ENCODE measurements at places on chromosomes 2 and 18.

DNA sequence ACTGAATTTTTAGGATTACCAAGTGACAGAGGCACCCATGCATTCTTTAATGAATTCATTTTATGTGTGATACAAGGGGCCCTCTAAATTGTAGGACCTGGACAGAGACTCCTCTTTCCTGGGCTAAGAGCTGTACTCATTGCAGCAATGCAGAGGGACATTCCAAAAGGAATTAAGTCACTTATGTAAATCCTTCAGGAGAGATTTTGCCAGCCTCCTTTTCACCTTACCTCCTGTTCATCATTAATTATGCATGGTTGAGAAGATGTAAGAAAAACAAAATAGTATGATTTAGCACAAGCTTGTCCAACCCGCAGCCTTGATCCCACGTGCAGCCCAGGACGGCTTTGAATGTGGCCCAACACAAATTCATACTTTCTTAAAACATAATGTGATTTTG is 84.5 kb upstream of the TANK start:
- DNase-seq = no peak

DNA sequence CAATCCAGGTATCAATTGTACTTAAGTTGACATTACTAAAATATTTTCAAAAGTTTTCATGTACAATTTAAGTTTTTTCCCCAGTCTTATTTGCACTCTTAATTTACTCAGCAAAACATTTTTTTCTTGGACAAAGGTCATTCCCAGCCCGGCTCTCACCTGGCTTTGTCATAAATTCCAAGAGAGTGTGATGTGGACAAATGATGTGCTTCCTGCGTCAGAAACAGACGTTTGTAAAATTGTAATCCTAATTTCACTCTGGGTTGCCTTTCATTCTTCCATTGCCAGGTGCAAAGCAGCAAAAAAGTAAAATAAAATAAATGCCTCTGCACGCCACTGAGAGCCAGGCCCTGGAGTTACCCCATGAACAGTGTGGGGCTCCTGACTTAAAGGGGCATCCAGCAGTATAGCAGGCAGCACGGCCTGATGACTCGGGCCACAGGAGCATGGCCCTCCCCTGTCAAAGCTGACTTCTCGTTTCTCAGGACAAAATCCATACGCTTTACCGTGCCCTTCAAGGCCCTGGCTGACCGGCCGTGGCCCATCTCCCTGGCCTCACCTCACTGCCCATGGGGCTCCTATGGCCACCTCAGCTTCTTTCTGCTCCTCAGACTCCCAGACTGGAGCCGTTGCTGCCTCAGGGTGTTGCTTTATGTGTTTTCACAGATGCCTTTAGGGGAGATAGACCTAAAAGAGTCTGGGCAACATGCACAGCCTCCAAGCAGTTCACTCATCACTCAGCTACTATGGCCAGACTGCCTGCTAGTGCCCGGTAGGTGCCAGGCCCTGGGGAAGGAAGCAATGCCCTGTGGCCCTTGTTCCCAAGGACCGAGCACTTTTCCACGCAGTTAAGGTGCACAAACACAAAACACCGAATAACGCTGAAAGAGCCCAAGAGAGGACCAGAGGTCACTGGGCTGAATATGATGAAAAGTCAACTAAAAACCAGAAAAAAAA is 7.6 kb upstream of the TMEM185B start:
- no peak for DNase-seq

- no peak for DNase-seq
Measured at GRCh38 chr2:219290381-219291171, 11.4 kb downstream of the DNAJB2 start.

DNA sequence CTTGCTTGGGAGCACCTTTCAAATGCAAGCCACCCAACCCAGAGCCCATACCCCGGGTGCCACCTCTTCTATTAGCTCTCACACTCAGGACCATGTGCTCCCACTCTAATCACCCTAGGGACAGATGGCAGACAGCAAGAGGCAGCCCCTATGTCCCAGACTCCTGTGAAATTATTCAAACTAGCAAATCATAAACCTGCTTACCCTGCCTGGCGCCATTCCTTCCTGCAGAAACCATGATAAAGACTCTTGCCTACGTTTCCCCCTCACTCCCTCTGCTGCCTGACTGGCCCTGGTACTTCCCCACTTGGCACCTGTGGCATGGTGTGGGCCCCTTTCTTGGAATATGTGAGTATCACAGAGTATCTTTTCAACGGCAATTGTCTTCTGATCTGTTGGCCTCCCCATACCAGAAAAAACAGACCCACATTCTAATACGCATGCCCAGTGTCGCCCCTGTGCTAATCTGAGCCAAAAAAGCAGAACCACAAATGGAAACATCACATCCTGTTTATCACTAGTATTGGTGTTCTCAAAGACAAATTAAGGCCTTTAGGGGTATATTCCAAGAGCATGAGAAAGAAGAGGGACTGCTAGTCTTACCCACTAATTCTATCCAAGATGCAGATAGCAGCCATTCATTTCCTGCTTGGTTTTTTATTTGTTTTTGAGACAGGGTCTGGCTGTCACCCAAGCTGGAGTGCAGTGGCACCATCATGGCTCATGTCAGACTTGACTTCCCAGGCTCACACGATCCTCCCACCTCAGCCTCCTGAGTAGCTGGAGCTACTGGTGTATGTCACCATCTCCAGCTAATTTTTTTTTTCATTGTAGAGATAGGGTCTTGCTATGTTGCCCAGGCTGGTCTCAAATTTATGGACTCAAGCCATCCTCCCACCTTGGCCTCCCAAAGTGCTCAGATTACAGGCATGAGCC is 44.1 kb upstream of the TTC39C start:
- DNase-seq = peak; percentile 84

DNA sequence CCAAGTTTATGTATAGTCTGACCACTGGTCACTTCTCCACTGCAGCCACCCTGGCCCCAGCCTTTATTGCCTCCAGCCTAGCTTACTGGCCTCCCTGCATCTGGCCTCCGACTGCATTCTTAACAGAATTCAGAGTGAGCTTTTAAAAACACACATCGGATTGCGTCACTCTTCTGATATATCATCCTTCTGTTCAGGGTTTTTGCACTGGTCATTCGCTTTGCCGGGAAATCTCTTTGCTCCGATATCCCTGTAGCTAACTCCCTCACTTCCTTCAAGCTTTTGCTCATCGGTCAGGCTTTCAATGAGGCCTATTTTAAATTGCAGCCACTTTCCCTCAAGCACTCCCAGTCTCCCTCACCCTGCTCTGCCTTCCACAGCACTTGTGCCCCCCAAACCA is 101.6 kb upstream of the DLX2 start:
- no peak for DNase-seq

- DNase-seq = no peak
Measured at GRCh38 chr2:205665791-205666190, 16.5 kb upstream of the NRP2 start.

- peak; percentile 69 for DNase-seq
Measured at GRCh38 chr2:231687133-231687852, 21.0 kb upstream of the PTMA start.

DNA sequence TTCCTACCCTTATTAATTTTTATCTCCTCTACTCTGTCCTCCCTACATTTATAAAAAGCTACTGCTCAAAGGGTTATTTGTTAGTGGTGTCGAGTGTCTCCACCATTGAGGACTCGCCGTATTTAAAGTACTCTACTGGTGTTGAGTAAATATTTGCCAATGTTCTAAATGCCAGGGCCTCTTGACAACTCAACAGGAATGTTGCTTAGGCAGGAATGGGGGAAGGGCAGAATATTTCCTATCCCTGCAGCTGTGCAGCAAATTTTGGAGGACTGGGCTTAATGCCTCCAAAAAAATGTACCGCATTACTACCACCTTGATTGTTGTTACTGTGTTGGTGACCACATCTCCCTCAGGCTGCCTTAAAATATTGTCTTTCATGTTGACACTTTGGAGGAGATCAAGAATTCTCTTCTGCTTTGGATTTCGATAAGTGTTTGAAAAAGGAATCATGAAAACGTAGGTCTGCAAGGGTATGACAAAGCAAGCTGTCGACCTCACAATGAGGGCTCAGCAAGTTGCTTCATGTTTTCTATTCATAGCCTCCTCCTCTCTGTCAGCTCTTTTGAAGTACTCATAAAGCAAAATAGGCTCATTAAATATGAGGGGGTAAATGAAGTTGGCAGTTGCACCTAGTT is 84.3 kb downstream of the EFEMP1 start:
- no peak for DNase-seq

DNA sequence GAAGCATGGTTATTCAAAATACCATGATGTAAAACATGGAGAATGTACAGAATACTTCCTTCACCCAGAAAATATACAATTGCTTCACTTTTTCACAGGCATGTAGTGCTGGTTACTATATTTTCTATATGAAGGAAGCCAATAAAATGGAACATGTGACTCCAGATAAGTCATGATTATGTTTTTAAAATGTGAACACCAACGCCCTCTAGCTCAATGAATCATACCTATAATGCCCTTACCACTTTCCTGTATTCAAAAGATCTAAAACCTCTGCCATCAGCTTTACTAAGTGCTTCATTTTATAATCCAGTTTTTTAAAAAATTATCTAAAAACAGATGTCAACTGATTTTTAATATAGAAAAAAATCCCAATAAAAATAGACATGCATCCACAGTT is 59.9 kb downstream of the SMAD2 start:
- DNase-seq = no peak

DNA sequence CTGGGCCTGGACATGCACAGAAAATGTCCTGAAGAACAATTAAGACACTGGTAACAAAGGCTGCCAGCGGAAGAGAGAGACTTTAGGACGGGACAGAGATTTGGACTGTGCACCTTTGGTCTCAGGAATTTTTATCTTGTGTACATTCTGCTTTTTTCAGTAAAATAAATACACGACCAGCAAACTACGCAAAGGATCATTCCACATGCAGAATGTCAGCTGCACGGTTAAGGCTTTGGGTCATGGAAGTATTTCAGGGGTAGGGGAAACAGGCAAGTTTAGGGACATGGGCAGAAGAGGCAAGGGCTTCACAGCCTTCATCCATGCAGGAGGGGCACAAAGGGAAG is 11.5 kb downstream of the TMEM163 start:
- DNase-seq = no peak

- no peak for DNase-seq
Measured at GRCh38 chr2:37902991-37903390, 22.1 kb upstream of the RMDN2 start.

DNA sequence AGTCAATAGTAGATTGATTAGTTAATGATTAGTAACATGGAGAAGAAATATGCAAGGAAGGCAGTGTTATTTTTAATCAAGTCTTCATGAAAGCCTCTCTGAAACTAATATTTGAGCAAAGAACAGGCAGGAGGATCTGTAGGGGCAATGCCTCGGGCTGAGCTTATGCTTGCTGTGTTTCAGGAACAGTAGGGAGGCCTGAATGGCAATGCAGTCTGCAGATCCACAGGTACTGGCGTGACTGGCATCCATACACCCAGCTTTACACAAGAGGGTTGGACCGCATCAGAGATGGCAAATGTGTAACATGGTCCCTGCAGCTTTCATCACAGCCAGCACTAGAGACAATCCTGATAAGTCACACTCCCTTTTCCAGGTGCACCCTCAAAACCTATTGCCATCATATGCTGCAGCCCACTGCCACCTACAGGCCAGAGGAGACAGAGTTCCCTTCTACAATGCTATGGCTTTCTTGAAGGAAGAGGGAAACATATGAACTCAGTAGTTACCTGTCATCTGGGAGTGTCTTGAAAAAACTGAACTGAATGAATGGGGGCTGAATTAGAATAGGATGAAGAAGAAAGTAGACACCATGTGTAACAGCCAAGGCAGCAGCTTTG is 582.4 kb upstream of the RAB6C start:
- no peak for DNase-seq

- no peak for DNase-seq
Measured at GRCh38 chr2:8126783-8127182, 555.1 kb upstream of the ID2 start.

GRCh38 chr2:117169036-117169765 is 645.3 kb upstream of the DDX18 start:
- DNase-seq = no peak

DNA sequence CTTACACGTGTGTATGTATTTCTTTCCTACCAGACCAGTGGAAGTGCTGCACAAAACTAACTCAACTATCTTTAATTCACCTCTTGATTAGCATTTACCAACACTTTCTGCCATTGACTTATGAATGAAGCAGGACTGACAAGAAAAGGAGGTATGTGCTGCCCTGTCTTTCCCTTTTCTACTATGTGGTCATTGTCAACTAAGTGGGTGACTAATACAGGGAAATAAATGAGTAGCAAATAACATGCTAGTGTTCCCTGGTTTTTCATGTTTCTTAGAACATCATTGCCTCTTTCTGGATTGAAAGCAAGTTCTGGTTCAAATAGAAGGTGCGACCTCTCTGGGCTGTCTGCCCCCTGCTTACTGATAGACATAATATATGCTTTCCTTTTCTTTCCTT is 58.0 kb downstream of the LINC00305 start:
- no peak for DNase-seq

DNA sequence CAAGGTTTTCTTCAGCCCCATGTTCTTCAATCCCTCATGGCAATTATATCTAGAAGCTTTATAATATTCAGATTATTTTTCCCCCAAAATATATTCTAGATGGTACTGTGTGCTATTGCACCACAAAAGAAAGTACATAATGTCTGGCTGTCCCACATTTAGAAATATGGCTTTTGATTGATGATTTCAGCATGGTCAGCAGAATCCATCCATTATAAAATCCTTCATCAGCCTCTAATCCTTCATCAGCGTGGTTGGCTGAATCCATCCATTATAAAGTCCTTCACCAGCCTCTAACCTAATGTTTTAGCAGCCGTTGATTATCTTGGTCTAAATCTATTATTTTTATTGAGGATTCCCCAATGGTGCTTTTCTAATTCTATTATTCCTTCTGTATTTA is 23.3 kb upstream of the HAAO start:
- no peak for DNase-seq

- DNase-seq = no peak
Measured at GRCh38 chr2:213220967-213221603, 63.2 kb upstream of the SPAG16 start.

- DNase-seq = no peak
Measured at GRCh38 chr2:127193164-127193966, 26.7 kb downstream of the CYP27C1 start.

- no peak for DNase-seq
Measured at GRCh38 chr2:158477202-158477601, 20.4 kb downstream of the PKP4 start.

DNA sequence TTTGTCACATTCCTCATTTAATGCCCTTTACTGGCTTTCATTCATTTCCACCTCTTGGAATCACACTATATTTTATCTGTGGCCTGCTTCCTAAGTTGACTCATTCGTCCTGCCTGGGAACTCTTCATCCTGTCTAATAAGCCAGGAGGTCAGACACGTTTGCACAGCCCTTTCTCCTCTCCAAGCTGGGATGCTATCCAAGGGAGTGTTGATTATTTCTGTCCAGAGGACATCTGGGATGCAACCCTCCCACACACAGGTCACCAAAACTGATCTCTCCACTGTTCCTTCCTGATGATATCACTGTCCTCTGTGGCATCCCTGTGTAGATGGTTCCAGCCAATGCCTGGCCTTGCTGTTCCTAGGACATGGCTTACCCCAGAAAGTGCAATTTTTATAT is 79.8 kb upstream of the NOSTRIN start:
- DNase-seq = no peak

GRCh38 chr2:85768713-85769112 is 14.9 kb downstream of the ATOH8 start:
- no peak for DNase-seq
